ENCODE measurements at places on chromosomes 4 and X.

DNA sequence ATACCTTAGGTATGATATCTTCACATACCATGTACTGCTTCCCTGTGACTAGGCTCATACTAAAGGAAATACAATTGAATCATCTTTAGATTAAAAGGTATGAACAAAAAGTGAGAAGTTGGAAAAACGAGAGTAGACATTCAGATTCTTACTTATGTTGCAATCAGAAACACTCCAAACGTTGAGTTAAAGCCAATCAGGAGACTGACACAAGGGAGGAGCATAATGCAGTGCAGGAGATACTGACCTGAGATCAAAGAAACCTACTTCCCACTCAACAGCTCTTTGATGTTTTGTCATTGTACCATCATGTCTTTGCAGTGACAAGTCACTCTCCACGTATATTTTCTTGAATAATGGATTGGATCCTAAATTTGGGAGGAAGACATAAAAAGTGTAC, 8.9 kb upstream of the PCDH18 start:
- DNase-seq: no peak

DNA sequence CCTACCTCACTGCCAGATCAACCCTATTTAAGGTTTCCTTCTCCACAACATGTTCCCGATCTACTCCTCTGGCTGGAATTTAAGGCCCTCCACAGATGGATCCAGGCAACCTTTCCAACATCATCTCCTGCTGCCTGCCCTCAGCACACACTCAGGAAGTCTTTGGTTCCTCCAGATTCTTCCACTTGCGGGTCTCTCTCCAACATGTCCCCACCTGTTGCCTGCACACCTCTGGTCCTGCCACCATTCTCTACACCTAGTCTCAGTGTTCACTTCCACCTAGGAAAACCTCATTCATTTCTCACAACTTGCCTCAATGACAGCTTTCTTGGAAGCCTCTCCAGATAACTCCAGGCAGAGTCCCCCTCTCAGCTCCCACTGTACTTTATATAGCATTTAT, 80.1 kb downstream of the RTL5 start:
- no peak for DNase-seq

- DNase-seq: no peak
Observed at GRCh38 chr4:113975578-113975977, 3.9 kb downstream of the ARSJ start.

- no peak for DNase-seq
Observed at GRCh38 chr4:13887010-13887409, 259.5 kb upstream of the BOD1L1 start.

DNA sequence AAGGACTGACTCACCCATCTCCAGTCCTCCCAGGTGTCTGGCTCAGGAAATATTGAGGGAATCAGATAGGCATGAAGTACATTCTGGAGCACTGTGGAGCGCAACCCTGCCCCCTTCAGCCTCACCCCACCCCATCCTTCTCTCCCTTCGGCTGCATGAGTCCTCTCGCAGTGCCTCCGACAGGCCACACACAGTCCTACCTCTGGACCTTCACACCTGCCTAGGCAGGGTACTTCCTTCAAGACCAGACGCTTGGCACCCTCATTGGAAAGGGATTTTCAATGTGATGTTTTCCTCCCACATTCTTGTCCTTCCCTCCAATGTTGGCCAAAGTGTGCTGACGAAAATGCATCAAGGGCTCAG, 26.8 kb upstream of the PPP2R2C start:
- no peak for DNase-seq

- DNase-seq: no peak
Observed at GRCh38 chrX:38336538-38337240, 9.4 kb upstream of the RPGR start.

DNA sequence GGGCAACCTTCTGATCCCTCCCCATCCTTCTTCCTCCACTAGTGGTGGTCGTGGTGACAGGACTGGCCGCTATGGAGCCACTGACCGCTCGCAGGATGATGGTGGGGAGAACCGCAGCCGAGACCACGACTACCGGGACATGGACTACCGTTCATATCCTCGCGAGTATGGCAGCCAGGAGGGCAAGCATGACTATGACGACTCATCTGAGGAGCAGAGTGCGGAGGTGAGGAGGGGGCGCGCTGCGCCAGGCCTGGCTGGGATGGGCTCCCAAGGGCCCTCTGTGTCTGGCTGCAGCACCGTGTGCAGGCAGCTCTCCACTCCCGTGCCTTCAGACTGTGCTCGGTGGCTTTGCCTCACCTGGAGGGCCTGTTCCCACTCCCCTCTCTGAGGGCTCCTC, 24.3 kb downstream of the RBM10 start:
- DNase-seq: no peak

- peak; percentile 40 for DNase-seq
Observed at GRCh38 chrX:112654871-112655270, 24.9 kb downstream of the LHFPL1 start.

- DNase-seq: no peak
Observed at GRCh38 chr4:141575884-141576283, 60.5 kb upstream of the IL15 start.

GRCh38 chr4:16967722-16968121, 69.3 kb upstream of the LDB2 start:
- no peak for DNase-seq

- no peak for DNase-seq
Observed at GRCh38 chr4:184416913-184417734, 57.2 kb downstream of the IRF2 start.

DNA sequence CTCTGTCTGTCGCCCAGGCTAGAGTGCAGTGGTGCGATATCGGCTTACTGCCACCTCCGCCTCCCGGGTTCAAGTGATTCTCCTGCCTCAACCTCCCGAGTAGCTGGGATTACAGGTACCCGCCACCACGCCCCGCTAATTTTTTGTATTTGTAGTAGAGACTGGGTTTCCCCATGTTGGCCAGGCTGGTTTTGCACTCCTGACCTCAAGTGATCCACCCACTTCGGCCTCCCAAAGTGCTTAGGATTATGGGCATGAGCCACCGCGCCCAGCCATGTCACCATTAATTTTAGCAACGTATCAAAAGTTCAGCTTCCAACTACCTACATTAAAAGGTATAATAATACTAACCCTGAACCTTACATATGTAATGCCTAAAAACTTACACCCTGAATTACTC, 940 bp upstream of the UTP3 start:
- no peak for DNase-seq

DNA sequence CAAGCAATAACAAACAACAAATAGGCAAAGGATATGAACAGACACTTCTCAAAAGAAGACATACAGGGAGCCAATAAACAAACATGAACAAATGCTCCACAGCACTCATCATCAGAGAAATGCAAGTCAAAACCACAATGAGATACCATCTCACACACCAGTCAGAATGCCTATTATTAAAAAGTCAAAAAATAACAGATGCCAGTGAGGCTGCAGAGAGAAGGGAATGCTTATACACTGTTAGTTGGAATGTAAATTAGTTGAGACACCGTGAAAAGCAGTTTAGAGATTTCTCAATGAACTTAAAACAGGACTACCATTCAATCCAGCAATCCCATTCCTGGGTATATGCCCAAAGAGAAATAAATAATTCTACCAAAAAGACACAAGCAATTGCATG, 129.8 kb upstream of the MAGEB2 start:
- no peak for DNase-seq

DNA sequence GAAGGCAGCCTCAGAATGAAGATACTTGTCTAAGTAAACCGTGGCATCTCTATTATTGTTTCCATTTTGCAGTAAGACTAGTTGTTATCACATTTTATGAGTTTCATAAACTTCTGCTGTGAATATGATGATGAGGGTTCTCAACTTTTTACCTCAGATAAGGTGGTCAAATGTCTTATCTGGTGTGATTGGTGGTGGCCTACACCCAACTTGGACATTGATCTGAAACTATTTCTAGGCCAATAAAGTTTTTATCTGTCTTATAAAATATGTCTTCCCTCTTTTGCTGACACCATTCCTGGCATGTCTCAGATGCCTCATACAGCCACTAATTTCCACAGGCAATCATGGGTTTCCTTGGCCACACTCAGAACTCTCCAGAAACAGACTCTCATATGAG, 480.3 kb upstream of the NR3C2 start:
- DNase-seq: no peak

- no peak for DNase-seq
Observed at GRCh38 chrX:132015875-132016274, 7.2 kb upstream of the STK26 start.

- DNase-seq: no peak
Observed at GRCh38 chr4:104490096-104490769, 4.5 kb downstream of the CXXC4 start.

DNA sequence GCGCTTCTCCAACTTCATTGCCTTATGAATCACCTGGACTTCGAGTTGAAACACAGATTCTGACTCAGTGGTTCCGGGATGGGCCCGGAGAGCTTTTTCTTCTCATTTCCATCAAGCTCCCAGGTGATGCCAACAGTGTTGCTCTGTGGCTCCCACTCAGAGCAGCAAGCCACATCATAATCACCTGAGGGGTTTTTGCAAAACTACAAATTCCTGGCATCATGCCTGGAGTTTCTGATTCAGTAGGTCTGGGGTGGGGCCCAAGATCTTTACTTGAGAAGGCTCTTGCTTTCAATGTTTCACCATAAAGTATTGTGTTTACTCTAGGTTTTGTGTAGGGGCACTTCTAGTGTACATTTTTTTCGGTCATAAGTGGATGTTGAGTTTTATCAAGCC, 7.0 kb downstream of the MTM1 start:
- no peak for DNase-seq

DNA sequence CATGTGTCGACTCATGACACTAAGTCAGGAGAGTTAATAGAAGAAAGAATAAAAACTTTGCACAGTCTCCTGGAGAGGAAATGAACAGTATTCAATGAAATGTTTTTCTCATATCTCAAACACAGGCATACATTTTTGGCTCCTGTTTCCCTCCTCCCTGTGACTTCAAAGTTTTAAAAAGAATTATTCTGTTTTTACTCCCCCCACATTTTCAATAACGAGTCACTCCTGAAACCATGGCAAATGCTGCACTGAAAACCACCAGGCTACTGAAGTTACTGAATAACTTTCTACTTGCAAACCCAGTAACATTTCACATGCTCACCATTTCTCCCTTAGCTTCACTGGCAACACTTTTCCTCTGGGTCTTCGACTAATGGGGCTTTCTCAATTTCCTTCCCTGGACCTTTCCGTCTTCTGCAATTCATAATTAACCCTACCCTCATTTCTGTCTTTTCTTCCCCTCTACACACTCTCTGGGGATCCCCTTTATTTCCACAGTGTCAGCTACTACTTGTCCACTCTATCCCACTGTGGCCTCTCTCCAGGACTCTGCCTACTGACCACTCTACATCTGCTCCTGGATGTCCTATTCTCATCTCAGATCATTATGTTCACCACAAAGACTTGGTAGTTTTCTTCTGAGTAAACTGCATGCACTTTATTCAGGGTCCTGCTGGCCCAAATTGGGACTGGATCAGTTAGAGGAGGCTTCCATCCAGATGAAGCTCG, 225.8 kb upstream of the ETNPPL start:
- no peak for DNase-seq

- DNase-seq: no peak
Observed at GRCh38 chrX:132058975-132059374, 35.9 kb downstream of the STK26 start.

GRCh38 chrX:105845631-105846030, 23.3 kb downstream of the NRK start:
- DNase-seq: no peak

- no peak for DNase-seq
Observed at GRCh38 chrX:41711021-41711667, 12.8 kb upstream of the GPR82 start.

DNA sequence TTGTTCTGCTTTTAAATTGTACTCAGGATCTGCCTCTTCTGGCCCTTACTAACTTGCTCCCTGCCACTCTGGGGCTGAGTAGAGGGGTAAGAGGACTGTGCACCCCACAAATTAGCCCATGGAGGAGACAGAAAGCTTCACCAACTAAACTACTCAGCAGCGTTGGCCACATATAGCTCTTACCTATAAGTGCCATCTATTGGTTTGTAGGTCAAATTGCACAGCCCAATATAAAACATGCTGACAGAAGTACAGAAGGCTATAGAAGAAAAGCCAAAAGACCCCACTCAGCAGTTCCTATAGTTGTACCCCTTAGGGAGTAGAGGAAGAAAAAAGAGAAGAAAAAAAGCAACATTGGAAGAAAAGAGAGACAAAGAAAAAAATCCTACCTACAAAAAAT, 341.2 kb upstream of the FMR1 start:
- DNase-seq: no peak

- no peak for DNase-seq
Observed at GRCh38 chr4:139207873-139208403, 30.9 kb upstream of the ELF2 start.

DNA sequence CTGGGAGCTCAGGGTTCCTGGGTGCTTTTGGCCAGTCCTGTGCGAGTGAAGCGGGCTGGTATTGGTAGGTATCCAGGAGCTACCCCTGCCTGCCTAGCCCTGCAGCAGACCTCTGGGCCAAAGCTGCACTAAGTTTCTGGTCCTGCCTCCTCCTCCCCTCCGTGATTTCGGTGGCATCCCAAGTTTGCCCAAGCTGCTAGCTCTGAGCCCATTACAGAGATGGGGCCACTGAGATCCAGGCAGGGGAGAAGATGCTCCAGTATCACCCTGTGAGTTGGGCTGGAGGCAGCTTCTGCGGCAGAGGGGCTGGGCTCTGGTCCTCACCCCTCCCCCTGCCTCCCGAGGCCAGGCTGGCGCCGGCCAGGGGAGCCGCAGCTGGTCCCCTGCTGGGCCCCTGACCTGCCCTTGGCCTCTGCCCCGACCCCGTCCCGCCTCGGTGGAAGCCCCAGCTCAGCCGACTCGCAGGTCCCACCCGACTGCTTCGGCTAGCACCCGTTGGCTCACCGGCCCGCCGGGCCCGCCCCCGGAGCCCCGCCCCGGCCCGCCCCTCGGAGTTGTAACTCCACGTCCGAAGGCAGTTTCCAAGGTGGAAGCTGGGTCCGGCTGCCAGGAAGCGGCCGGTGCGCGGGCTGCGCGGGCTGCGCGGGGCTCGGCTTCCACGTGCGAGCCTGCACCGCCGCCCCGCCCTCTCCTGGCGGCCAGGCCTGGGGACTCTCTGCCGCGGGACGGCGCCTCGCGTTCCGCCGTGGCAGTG, at the start of gene DUSP9:
DUSP9 (plus strand) TSS at position 584 of the 754 bp plus-strand sequence. CDS start 751 bp downstream, outside the sequence.
- DNase-seq: no peak

DNA sequence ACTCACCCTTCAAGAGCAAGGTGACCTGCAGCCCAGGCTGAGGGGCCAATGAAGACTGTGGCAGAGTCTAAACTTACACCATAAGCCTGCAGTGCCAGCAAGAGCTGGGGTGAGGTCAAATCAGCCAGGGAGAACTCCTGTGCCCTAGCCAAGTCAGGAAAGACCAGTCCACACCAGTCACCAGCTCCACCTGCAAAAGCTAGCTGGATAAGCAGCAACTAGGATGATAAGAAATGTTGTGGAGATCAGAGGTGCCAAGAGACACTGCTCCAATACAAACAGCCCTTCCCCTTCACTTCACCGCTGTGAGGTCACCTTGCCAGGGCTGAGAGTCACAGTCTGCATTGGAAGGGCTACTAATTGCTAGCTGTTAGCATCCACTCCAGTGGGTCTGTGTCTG, 31.3 kb downstream of the NIPAL1 start:
- DNase-seq: no peak
